Stimulated activated CD8-positive, alpha-beta memory T cell treated with anti-CD3 and anti-CD28 coated beads, Interleukin-7, amount 100 ng/mL, for 4 hours (primary cell): ENCODE measurements at places on chromosomes 3 and 15.

DNA sequence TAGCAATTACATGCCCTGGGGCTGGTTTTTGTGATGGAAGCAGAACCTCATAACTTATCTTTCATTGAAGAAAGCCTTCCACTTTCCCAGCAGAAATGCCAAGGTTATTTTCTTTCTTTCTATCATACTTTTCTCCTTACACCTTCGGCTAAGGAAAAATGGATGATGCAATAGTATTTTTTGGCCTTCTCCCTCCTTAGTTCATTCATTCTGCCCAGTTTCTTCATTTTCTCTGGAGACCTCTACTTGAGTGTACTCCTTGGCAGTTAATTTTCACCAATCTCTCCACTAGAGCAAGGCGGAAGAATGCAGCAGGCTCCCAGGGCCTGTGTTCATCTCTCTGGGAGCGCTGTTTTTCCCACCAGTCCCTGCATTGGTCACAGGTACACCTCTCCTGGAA lies 7.6 kb upstream of the P2RY1 start:
- no peak for DNase-seq

- no peak for DNase-seq
Observed at GRCh38 chr3:139521144-139521543, 18.4 kb downstream of the RBP1 start.

GRCh38 chr15:71749500-71749899 lies 60.9 kb upstream of the NR2E3 start:
- no peak for DNase-seq

GRCh38 chr3:125054062-125054448 lies 1.7 kb downstream of the HEG1 start:
- DNase-seq = no peak

DNA sequence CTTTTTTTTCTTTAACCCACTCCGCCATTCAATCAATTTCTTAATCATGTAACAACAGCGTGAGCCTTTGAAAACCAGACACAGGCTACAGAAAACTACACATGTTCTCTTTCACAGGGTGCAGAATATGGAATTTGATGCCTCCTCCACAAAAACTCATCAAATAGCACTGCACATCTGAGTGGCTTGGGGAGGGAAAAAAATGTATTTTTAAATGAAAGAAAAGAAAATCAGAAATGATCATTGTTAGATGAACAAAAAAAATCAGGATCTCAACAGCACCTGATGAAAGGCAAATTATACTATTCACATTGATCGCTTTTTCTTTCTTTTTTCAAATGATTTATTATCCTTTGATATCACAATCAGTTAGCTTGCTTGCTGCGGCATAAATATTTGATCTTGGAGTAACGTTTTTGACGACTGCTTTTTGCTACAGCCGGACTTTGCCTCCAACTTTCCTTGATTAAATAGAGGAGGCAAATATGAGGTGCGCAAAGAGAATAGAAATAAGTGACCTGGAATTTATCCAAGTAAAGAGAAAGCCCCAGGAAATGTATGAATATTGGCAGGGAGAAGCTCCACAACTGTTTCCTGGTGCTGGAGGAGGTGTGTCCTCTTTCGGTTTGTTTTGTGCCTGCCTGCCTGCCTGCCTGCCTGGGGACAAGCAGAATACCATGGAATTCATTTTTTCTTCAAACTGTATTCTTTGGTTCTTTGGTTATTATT lies 63.1 kb downstream of the EDEM1 start:
- DNase-seq = no peak

GRCh38 chr3:77091809-77092208 lies 51.9 kb downstream of the ROBO2 start:
- no peak for DNase-seq

DNA sequence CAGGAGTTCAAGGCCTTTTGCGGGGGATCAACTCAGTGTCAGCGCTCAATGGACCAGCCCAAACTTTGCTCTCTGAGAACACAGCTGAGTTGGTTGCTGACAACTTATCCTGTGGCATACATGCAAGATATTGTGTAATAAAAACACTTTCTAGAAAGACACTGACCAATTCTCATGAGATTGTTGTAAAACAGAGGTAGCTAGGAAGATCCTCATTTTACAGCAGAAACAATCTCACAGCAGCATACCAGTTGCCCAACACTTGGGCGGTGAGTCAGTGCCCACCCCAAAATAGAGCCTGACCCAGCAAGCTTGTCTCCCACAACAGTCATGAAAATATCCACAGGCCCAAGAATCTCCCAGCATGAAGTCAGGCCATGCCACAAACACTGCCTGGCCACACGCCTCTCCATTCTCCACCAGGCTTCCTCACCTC lies 18.2 kb downstream of the KLHL6 start:
- DNase-seq = no peak
